ENCODE measurements at places on chromosomes 12 and 14. TPM values are rescaled to one million over a fixed set of nuclear protein-coding genes. Genes with fewer than 3 reads are reported as not detected.

The LPAR5 gene
- total RNA-seq, result 0.24 TPM

The MON2 gene
- total RNA-seq, result 42.3 TPM

The RIMBP2 gene
- total RNA-seq, result 2.8 TPM

The RPAP3 gene
- total RNA-seq, result 61.6 TPM

The COL2A1 gene
- total RNA-seq, result 21.0 TPM

The SMOC1 gene
- total RNA-seq, result not detected

The PIWIL1 gene
- total RNA-seq, result not detected

The CYP27B1 gene
- total RNA-seq, result 3.1 TPM

The CD163L1 gene
- total RNA-seq, result 0.75 TPM

The PTHLH gene
- not detected for total RNA-seq

The NUAK1 gene
- total RNA-seq, result 17.8 TPM

The VDR gene
- not detected for total RNA-seq

The SLC22A17 gene
- total RNA-seq, result 74.6 TPM

The IKZF4 gene
- total RNA-seq, result 9.8 TPM

The CEBPE gene
- total RNA-seq, result not detected

The MYH6 gene
- not detected for total RNA-seq

The EMP1 gene
- total RNA-seq, result 0.58 TPM

The PLCZ1 gene
- not detected for total RNA-seq

The SLC39A2 gene
- 1.1 TPM for total RNA-seq

The CCDC177 gene
- 4.0 TPM for total RNA-seq

The RPGRIP1 gene
- total RNA-seq, result 0.29 TPM

The ADAMTS20 gene
- 0.70 TPM for total RNA-seq

The MMP17 gene
- total RNA-seq, result 10.9 TPM

The RBP5 gene
- total RNA-seq, result 20.1 TPM

The PRH1 gene
- total RNA-seq, result 31.0 TPM

The AQP2 gene
- total RNA-seq, result not detected

The GPD1 gene
- 1.1 TPM for total RNA-seq

The ADSS1 gene
- total RNA-seq, result 32.2 TPM

The ANKLE2 gene
- total RNA-seq, result 75.4 TPM

The SSPN gene
- 4.0 TPM for total RNA-seq

The SRGAP1 gene
- total RNA-seq, result 13.4 TPM

The MSI1 gene
- total RNA-seq, result 104 TPM

The SERPINA10 gene
- not detected for total RNA-seq

The DEPDC4 gene
- total RNA-seq, result 5.1 TPM

The SLC7A8 gene
- total RNA-seq, result 48.9 TPM

The SYCP3 gene
- not detected for total RNA-seq

The LALBA gene
- total RNA-seq, result not detected

The GLT8D2 gene
- 0.90 TPM for total RNA-seq

Data from endodermal cell (in vitro differentiated cells).